Right ventricle myocardium superior (tissue), 1 donor: ENCODE measurements at places on chromosomes 13 and 19.

GRCh38 chr13:104565888-104566287 lies 1499.7 kb upstream of the SLC10A2 start:
- DNase-seq: no peak

DNA sequence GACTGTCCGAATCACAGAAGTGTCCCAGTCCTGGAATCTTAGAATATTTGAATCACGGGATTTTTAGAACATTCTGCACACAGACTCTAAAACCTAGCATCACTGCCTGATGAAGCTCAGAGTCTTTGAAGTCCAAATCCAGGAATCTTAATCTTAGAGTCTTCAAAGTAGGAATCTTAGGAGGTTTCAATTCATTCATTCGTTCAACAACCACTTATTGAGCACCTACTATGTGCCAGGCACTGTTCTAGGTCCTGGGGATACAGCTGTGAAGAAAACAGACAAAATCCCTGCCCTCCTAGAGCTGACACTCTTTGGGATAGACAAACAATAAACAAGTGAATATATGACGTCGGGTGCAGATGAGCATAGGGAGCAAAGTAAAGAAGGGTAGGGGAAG lies 1.7 kb downstream of the RTN2 start:
- no peak for DNase-seq

- DNase-seq: no peak
Measured at GRCh38 chr13:92224052-92224821, 825.8 kb downstream of the GPC5 start.

DNA sequence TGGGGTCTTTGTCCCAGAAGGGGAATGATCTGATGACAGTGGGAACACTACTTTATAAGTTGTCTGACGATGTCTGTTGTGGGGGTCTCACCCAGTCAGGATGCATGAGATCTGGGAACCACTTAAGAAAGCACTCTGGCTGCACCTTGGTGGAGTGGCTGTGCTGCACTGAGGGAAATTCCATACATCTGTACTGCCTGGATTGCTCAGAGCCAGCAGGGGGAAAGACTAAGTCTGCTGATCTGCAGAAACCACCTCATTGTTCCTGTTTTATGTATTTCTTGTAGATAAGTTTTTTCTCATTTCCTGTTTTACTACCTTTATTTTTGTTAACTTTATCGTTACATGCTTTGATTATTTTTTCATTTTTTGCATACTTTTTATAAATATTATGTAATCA lies 27.3 kb downstream of the ZNF430 start:
- no peak for DNase-seq

GRCh38 chr13:52187029-52187423 lies 27.6 kb upstream of the NEK3 start:
- no peak for DNase-seq

DNA sequence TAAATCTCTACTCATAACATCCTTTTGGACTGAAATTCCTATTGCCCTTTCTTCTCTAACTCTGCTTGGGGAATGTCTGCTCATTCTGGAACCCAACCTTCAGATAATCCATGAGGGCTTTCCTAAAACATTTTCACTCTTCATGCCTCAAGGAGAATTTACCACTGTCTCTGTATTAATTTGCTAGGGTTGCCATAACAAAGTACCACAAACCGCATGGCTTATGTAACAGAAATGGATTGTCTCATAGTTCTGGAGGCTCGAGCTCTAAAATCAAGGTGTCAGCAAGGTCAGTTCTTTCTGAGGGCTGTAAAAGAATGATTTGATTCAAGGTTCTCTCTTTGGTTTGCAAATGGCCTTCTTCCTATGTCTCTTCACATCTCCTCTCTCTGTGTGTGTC lies 209.7 kb downstream of the LACC1 start:
- DNase-seq: no peak

- DNase-seq: no peak
Measured at GRCh38 chr13:51262501-51263211, 40.5 kb downstream of the FAM124A start.

DNA sequence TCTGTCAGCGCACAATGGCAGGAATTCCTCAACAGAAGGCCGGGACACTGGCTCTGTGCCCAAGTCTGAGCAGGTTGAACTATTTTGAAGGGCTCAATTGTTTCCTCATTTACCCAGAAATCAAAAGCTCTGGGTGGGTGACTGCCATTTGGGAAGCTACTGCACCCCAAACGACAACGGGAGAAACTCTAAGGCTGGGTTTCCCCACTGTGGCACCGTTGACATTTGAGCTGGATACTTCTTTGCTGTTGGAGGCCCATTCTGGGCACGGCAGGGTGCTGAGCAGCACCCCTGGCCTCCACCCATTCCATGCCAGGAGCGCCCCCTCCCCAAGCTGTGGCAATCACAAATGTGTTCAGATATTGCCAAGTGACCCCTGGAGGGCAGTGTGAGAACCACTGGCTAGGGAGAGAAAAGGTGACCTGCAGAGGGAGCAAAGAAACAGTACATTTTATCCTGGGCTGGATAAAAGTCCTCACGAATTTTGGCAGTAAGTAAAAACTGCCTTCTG lies 62.5 kb downstream of the RFX2 start:
- no peak for DNase-seq

DNA sequence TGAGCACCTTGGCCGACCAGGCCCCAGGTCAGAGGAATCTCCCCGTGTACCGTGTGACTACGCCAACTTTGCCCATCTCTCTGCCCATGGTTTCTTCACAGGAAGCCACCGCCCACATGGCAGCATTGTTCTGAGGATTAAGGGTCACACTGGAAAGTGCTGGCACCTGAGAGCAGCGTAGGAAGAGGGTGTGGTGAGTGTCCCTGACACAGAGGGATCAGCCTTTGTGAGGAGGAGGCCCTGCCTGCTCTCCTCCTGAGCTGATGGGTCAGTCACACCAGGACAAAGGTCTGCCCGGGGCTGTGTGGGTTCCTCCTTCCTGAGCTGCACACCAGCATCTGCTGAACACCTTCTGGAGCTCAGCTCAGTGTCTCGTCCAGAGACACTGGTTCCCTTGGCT lies 32.2 kb upstream of the SLC15A1 start:
- no peak for DNase-seq

DNA sequence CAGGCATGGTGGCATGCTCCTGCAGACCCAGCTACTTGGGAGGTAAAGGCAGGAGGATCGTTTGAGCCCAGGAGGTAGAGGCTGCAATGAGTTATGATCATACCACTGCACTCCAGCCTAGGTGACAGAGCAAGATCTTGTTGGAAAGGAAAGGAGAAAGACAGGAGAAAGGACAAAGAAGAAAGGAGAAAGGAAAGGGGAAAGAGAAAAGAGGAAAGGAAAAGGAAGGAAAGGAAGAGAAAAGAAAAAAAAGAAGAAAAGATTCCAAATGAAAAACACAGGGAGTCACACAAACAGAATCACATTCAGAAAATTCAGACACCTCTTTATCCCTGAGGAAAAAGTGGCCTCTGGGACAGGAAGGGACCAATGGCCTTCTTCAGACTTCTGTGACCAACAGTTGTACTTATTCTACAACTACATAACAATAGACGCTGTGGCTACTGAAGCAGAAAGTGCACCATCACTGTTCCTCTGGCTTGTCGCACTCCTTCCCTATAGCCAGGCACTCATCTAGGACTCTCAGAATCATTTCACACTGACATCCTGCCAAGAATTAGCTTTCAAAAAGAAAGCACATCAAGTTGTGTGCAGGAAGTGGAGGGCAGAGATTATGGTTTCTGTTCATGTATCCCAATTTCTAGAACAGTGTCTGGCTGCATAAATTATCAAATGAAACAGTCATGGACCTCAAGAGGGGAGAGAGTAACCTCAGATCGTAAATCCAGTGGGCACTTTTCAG lies 5.9 kb downstream of the MTMR6 start:
- no peak for DNase-seq

DNA sequence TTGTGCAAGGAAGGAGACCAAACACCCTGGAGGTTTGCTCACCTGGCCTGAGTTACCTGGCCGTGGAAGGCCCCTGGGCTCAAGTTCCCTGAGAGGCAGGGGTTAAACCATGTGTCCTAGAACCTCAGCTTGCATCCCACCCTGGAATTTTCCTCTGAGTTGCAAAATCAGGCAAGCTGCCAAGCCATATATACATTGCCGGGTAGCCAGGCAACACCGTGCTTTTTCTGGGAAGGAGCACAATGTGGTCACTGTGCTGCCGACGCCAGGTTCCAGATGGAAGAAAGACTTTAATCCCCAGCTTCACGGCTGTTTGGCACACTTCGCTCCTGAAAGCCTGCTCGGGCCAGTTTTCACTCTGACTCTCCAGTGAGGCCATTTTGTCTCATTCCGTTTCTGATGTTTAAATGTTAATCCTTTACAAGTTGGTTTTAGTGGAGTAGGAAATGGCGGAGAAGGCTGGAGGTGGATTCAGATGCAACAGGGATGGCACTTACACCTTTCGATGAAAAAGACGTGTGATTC lies 60.1 kb upstream of the PEG3 start:
- no peak for DNase-seq

GRCh38 chr13:99996381-99996973 lies 14.9 kb downstream of the ZIC2 start:
- DNase-seq: no peak

DNA sequence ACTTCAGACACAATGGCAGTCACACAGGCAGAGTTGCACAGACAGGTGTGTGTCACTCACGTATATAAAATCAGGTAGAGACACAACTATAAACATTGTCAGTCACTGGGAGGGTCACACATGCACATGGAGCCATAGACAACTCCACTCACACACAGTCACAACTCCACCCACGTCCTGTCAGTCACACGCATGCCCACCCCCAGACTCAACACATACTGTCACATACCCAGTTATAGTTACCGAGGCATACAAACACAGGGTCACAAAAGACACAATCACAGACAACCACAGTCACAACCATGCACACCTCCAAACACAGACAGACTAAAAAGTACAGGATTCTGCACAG lies 1.5 kb downstream of the NUMBL start:
- DNase-seq: peak; percentile 22
